ENCODE measurements at places on chromosomes 6 and 20.

DNA sequence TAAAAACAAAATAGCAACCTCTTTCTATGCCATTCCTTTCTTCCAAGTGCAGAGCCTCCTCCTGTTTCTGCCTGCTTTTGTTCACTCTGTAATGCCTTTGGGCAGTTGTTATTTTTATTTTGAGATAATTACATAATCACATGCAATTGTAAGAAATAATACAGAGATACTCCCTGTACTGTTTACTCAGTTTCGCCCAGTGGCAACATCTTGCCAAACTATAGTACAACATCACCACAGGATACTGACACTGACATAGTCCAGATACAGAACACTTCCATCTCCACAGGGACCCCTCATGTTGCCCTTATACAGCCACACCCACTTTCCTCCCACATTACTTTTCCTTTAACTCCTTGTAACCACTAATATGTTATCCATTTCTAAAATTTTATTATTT, 59.7 kb downstream of the BANF2 start:
- no peak for DNase-seq

GRCh38 chr20:64159711-64160110, 4.5 kb upstream of the MYT1 start:
- DNase-seq = no peak

DNA sequence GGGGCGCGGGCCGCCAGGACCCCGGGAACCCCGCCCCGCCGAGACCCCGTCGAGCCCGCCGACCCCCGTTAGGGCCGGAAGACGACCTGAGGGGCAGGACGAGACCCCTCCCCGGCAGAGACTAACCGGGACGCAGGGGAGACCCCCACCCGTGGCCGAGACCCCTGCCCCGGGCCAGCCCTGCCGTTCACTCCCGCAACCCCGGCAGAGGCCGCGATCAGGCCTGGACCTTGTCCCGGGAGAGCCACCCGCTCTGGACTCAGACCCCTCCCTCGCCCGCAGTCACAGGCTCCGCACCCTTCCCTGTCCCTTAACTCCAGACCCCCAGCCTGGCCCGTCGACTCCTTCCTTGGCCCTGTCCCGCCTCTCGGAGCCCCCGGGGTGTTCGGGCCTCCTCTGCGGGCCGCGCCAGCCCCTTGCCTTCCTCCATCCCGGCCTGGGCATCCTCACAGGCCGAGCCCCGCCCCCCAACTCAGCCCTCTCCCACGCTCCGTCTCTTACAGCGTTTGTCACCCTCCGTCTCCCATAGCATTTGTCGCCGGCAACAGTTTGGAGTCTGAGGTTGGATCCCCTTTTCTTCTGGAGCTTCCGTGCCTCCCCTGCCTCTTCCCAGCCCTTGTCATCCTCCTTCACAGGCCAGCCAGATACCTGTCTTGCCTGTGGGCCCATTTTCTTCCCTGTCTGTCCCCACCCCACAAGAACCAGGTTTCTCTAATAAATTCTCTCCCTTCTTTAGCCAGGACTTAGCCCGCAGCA, 569 bp downstream of the TCEA2 start:
- DNase-seq = peak; percentile 67

- DNase-seq = no peak
Observed at GRCh38 chr6:19669206-19669605, 168.0 kb upstream of the ID4 start.

DNA sequence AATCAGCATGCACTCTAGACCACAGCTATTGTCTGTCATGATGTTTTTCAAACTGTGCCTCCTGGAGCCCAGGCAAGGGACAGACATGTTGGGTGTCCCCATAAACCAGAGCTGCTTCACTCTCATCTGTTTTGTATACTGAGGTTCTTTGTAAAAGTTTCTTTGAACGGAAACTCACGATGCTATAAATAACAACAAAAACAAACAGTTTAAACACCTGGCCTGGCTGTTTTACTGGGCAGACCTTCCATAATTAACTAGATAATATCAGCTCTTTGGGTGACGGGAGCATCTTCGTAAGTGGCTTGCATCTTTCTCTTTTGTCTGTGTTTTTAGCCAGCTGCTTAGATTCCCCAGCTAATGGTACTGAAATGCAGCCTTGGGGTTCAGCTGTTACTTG, 190.3 kb downstream of the ZDHHC14 start:
- DNase-seq = no peak

DNA sequence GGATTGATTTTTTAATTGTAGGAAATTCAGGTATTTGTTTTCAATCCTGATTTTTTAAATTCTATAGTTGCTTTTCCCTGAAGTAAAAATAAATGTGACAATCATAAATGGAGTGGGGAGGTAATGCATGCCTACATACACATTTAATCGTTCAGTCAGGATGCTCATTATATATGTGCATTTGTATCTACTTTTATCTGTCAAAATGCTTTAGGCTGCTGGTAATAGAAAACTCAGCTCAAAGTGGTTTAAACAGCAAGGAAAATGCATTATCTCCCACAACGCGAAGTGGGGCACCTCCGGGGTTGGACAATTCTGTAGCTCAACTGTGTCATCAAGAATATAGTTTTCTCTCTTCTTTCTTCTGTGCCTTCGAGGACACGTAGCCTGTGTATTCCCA, 116.4 kb upstream of the SASH1 start:
- DNase-seq = no peak

GRCh38 chr6:41072836-41073202, at the start of gene NFYA:
TSS of gene NFYA (plus strand) at chr6:41072974. CDS start at chr6:41079090, 6,116 bp downstream.
- DNase-seq = peak; percentile 100

DNA sequence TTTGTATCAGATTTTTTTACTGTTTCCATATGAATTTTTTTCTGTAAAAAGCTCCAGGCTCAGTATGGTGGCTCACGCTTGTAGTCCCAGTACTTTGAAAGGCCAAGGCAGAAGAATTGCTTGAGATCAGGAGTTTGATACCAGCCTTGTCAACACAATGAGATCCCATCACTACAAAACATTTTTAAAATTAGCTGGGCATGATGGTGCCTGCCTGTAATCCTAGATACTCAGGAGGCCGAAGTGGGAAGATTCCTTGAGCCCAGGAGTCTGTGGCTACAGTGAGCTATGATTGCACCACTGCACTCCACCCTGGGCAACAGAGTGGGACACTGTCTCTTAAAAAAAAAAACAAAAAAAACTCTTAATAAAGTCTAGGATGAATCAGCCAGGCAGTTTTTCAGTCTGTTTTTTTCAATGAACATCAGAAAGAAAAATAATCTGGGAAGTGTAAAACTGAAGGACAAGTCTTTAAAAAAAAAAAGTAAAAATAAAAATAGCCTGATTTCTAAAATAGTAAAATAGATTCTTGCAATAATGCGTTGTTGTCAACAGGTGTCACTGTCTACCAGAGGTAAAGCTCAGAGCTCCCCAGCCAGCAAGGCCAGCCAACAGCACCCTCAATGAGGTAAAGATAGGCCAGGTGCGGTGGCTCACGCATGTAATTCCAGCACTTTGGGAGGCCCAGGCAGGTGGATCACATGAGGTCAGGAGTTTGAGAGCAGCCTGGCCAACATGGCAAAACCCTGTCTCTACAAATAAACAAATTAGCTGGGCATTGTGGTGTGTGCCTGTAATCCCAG, 9.3 kb upstream of the ATG5 start:
- peak; percentile 36 for DNase-seq

- DNase-seq = no peak
Observed at GRCh38 chr20:63509088-63509564, 10.2 kb upstream of the EEF1A2 start.

All from nephron progenitor cell (in vitro differentiated cells).